ENCODE measurements at places on chromosomes 13 and 19.

DNA sequence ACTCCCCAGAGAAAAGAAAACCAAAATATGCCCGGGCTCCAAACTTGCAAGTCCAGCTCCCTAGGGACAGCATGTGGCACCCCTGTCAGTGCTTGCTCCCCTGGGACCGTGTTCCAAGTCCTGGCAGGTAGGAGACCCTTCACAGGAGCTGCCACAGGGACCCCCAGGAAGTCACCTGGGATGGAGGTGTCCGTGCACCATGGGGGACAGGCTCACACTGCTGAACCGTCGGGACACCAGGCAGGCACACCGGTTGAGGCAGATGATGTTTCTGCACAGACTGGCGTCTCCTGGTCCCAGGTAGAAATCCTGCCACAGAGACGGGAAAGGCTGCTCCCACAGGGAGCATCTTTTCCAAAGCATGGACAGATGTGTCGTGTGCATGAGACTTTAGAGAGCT, 11.7 kb upstream of the PROZ start:
- no peak for DNase-seq

GRCh38 chr13:80012251-80012650, 328.7 kb downstream of the SPRY2 start:
- DNase-seq, result no peak

- DNase-seq, result no peak
Observed at GRCh38 chr13:29059800-29060199, 239.7 kb downstream of the MTUS2 start.

DNA sequence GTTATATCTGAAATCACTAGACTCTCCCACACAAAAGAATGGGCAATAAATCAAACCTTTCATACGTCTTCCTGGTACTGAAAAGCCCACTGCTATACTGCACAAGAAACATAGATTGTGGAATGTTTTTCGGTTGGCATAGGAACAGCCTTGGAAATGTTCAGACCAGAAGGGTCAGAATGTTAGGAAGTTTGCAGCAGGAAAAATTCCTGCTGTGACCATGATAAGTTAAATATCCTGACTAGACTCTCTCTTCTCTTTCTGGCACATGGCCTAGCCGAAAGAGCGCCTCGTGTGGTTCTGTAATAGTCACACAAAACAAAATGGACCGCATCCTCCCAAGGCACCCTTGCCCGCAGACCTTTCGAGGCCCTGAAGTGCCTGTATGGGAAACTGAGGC, 427.2 kb downstream of the COG6 start:
- DNase-seq, result no peak

GRCh38 chr13:112820318-112820717, 130.5 kb downstream of the ATP11A start:
- DNase-seq, result no peak

GRCh38 chr13:49444524-49445395, 686 bp downstream of the SETDB2 start:
- DNase-seq, result no peak

- DNase-seq, result no peak
Observed at GRCh38 chr19:46040952-46041500, at the start of gene IGFL4. Gene IGFL4 (minus strand): TSS chr19:46041002. CDS start chr19:46040962, 40 bp downstream.

DNA sequence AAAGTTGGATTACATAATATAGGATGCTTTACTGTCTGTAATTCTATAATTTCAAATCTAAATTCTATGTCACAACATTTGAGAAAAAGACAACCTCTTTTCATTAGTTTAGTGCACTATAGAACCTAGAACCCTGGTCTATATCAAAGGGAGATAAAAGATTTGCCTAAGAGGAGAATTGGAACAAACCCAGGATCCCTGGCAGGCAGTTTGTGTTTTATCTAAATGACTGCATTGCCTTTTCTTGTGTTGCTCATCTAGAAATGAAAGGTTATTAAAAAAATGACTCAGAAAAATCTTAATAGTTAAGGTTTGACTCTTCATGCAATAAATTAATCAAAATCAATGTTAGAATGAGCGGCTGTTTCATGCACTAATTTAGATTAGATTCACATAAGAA, 96.7 kb downstream of the PCDH9 start:
- no peak for DNase-seq

DNA sequence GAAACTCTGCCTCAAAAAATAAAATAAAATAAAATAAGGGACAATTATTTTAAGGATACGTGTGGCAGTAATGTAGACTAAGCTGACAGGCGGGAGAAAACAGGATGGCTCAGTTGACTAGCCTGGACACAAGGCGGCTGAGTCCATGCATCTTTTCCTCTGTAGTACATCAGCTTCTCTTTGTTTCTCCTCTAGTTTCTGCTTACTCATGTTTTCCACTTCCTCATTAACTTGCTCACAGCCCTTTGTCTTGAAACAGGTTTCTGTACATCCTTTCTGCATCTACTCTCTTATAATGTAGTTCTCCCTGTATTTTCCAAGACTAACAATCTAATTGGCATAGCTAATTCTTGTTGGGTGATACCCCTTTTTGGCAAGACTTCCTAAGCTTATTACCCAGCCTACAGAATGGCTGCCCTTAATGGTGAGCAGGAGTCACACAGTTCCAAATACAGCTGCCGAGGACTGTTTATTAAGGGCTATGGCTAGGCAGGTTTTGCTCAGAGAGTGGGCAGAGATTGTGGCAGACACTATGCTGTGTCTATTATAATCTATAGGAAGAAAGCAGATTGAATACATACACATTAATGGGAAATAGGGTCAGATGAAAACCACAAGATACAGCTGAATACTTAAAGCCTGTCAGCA, 58.7 kb upstream of the KLF5 start:
- DNase-seq, result no peak

DNA sequence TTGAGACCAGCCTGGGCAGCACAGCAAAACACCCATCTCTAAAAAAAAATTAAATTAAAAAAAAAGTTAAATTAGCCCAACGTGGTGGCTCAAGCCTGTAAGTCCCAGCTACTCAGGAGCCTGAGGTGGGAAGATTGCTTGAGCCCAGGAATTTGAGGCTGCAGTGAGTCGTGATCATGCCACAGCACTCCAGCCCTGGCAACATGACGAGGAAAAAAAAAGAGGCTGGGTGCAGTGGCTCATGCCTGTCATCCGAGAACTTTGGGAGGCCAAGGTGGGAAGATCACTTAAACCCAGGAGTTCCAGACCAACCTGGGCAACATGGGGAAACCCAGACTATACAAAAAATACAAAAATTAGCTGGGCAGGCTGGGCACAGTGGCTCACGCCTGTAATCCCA, 2.2 kb upstream of the TMEM161A start:
- DNase-seq, result no peak

DNA sequence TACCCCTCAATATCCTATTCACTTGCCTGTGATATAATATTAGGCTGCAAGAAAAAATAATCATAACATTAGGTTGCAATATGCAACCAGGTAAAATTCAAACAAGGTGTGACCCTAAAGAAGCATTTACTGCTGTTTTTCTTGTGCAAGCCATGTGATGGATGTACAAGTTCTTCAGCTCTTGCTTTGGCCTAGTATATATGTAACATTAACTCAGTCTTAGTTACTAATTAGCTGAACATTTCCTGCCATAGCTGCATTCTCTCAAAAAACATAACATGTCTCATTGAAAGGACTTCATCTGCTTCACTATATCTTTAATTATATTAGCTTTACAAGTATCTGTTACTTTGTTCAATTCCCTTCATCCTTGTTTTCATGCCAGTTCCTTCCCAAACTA, 406.8 kb upstream of the HTR2A start:
- DNase-seq, result no peak

- DNase-seq, result no peak
Observed at GRCh38 chr19:48310227-48310626, 15.1 kb upstream of the EMP3 start.

- DNase-seq, result no peak
Observed at GRCh38 chr13:22592515-22592914, 588.3 kb upstream of the SGCG start.

GRCh38 chr19:50252111-50252886, 48.9 kb downstream of the MYH14 start:
- no peak for DNase-seq

DNA sequence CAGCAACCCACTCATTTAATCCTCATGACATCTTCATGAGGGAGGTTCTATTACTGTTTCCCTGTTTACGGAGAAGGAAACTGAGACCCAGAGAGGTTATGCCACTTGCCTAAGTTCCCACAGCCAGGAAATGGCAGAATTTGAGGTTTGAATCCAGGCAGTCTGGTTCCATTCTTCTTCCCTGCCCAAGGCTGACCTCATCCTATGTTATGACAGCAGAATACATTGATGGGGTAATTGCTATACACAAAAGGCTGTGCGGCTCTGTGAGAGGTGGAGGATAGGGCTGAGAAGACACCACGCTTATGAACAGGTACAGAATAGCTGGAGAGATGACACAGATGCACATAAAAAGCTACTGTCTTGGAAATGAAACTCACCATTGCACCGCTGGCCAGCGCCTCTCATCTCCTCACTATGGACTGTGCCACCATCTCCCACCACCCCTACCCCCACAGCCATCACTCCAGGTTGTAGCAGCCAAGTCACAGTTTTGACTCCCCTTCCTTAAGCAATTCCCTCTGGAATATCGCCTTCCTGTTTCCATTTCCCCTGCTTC, 11.5 kb downstream of the MAG start:
- no peak for DNase-seq

DNA sequence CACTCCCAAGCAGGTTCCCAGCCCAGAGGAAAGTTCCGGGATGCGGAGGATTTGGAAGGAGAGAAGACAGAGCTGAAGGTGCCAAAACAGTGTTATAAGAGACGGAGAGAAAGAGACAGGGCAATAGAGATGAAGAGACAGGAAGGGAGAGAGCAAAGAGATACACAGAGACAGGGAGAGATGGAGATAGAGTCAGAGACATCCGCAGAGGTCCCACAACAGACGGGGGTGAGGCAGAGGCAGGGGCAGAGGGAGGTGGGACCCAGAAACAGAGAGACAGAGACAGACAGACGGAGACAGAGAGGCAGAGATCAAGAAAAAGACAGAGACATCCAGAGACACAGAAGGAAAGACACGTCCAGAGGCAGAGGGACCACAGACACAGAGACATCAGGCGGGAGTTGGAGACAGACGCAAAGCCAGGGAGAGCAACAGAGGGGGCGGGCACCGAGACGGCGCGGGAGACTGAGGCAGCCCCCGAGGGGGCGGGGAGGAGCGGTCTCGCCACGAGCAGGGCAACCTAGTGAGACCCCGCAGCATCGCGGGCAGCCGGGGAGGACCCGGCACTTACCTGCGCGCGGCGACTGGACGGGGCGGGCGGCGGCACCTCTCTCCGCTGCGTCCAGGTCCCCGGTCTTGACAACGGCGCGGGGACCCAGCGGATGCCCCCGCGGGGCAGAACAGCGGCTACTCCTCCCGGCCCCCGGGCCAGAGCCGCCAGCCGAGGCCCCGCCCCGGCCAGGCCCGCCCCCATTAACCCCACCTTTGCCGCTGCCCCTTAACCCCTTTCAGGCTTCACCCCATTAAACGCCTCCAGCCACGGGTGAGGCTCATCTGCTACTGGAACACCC, at the start of gene GPR4:
Gene GPR4, minus strand, starts transcription at position 689 of the 851 bp plus-strand sequence. CDS start 10,346 bp downstream, outside the sequence.
- DNase-seq, result no peak

DNA sequence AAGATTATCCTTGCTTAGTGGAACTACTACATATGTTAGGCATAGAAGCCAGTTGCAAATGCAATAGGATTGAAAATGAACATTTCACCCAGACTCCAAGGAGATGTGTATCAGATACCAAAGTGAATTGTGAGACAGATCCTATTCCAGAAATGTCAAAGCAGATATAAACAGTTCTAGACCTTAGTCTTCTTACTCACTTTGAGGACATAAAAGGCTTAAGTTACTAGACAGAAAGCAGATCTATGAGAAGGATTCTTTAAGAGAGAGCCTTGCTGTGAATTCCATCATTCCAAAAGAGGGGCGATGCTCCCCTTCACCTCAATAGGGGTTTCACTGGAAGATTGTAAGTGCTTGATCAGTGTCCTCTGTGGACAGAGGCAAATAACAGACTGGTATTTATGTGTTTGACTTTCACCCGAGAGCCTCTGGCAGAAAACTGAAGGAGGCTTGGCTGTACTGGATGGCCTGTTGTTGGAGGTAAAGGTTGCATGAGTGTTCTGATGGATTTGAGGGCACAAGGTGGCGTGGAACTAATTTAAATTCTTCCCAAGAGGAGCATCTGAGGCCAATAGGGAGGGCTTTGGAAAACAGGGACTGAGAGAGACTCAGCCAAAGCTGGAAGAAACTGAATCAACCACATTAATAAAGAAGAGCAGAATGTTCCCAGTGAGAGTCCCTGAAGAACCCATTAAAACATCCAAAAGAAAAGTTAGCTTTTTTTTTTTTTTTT, 194.8 kb downstream of the DCLK1 start:
- no peak for DNase-seq

- no peak for DNase-seq
Observed at GRCh38 chr13:80904386-80904785, 563.5 kb upstream of the SPRY2 start.

- no peak for DNase-seq
Observed at GRCh38 chr19:3513229-3514140, 7.4 kb downstream of the FZR1 start.

DNA sequence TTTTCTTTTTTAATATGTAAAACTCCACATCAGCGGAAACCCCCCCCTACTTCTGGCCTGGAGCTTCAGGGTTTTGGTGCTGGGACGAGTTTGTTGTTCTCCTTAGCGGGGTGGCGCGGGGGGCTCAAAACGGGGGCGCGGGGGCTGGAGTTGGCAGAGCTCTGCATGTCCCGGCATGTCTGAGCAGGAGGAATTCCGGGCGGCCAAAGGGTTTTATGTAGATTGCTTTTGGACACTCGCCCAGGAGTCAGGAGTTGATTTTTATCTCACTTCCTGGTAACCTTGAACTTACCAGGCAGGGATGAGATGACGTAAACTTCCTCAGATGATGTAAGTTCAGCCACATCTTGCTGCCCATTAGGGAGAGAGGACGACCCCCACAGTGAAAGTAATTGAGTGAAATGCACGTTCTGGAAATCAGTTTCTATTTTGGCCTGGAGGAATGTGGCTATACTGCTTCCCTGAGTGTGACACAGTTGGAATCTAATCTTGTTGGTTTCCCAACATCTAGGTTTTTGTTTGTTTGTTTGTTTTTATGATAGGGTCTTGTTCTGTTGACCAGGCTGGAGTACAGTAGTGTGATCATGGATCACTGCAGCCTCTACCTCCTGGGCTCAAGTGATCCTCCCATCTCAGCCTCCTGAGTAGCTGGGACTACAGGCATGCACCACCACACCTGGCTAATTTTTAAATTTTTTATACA, 21.0 kb upstream of the GDF15 start:
- DNase-seq, result peak; percentile 52

GRCh38 chr19:11261971-11262839, at the start of gene DOCK6:
Gene DOCK6 (minus strand): TSS chr19:11262524. CDS start chr19:11262440, 84 bp downstream.
- no peak for DNase-seq

DNA sequence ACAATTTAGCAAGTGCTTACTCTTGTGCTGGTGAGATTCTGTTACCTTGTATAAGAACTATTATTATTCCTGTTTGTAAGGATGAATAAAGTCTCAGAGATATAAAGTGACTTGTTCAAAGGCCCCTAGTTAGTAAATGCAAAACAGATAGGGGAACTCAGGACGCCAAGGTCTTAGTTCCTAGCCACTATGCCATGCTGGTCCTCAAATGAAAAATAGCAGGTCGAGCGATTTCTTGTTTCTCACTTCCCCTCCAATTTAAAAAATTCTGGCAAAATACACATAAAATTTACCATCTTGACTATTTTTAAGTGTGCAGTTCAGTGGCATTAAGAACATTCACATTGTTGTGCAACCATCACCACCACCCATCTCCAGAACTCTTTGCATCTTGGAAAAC, 1.1 kb downstream of the TECR start:
- DNase-seq, result no peak
